ENCODE measurements at places on chromosomes 11 and 22.

DNA sequence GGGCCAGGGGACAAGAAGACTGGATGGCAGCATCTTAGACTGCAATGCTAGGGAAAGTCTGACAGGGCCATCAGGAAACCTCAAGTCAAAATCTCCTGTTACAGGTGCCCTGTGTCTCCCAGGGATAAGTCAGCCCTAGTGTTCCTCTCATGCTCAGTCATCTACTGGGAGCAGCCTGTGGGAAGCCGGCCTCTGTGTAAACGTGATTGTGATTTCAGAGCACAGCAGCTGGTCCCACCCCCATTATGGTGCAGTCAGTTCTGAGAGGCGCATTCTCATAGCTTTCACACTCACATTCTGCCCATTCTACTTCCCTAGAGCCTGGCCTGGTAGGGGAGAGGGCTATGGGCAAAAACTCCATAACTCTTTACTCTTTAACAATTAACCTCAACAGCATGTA is 7.2 kb upstream of the SLN start:
- DNase-seq, result no peak

- no peak for DNase-seq
Observed at GRCh38 chr11:69213316-69213715, 57.6 kb downstream of the SMIM38 start.

- no peak for DNase-seq
Observed at GRCh38 chr11:33177676-33178336, 16.5 kb upstream of the CSTF3 start.

DNA sequence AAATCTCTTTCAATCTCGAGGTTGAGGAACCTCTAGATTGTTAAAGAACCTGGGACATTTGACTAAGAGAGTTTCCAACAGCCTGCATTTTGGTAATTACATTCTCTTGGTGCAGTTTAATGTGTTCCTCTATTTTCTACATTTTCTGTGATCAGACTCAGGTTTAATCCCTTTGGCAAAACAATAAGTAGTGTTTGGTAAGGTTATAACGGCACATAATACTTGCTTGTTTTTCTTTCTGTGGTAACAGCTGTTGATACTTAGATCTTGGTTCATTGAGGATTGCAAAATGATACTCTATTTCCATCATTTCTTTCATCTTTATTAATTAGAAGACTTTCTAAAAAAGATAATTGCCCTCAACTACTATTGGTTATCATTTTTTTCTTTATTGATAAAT is 271.3 kb downstream of the SBF2 start:
- no peak for DNase-seq

DNA sequence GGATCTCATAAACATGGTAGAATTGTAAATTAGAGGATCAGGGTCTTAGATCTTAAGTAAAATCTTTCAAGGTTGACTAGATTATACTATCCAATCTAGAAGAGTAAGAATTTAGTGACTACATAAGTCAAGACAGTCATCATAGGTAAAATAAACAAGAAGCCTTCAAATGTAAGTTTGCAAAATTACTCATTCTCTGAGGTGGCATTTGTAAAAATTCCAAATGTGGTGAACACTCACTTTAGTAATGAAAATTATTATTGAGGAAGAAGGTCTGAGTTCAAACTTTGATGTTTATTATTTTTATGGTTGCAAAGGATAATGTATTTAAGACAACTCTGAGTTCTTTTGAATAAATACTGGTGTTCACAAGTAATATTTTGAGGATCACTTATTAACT is 4.6 kb downstream of the HYLS1 start:
- no peak for DNase-seq

- DNase-seq, result no peak
Observed at GRCh38 chr11:34192481-34193401, 87.3 kb downstream of the NAT10 start.
